Heart left ventricle (tissue), 16 donors: ENCODE measurements at places on chromosomes 5 and 9.

DNA sequence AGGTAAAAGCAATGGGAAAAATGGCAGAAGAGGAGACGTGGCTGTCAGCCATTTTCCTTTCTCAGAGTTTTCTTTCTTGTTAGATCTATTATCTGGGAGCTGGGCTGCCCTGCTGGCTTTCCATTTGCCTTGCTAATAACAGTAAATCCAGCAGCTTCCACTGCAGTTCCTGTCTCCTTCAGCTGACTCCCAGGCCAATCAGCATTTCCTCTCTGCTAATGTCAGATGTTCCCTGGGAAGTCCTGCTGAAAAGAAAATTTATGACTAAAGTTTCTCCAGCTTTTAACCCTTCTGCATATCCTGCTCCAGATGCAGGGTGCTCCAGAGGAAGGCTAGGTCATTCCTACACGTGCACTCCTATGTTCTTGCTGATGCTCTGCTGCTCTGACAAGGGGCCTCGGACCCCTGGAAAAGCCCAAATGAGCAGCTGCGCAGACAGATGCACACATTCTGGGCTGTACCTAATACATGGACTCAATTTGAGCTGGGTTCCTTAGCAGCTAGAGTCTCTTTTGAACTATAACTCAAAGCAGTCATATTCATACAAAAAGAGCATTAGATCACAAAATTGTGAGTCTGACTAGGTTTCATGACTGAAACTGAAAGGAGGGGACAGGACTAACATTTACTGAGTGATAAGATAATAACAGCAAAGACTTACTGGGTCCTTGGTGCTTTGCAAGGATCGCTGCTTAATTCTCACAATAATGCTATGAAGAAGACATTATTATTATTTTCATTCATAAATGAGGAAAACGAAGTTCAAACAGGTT lies 182.2 kb downstream of the MAPKAP1 start:
- peaks cover 16% of the 10 kb centered on the region for H3K4me1 ChIP-seq
- DNase-seq = no peak
- no peak overlapping the region for H3K4me3 ChIP-seq
- H3K27ac ChIP-seq = no peak overlapping the region
- H3K36me3 ChIP-seq = no peaks in the 10 kb centered on the region

DNA sequence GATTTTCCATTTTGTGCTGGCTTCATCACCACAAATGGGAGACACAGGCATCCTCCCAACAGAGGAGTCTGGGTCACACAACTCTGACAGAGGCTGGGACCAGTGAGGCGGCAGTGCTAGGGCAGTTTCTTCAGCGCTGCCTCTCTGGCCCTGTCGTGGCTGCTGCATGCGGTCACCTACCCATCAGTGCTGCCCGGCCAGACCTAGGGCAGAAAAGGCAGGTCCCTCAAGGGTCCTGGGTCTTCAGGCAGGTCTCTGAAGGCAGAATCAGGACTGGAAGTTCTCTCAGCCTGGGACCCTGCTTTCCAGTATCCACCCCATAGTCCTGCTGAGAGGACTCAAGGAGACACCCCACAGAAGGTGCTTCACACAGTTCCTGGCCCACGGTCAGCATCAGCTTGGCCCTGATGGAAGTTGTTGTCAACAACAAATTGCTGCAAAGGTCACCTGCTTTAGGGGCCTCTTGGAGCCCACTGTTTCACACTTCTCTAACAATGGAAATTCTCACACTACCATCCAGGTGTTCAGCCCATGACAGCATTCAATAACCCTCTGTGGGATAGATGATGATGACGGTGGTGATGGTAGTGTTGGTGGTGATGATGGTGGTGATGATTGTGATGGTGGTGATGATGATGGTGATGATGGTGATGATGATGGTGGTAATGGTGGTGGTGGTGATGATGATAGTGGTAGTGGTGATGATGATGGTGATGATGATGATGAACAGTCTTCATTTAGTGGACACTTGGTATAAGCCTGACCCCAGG lies 146.4 kb upstream of the PPP1R26 start:
- no peak overlapping the region for H3K27ac ChIP-seq
- no peaks in the 10 kb centered on the region for H3K4me1 ChIP-seq
- no peak overlapping the region for H3K4me3 ChIP-seq

DNA sequence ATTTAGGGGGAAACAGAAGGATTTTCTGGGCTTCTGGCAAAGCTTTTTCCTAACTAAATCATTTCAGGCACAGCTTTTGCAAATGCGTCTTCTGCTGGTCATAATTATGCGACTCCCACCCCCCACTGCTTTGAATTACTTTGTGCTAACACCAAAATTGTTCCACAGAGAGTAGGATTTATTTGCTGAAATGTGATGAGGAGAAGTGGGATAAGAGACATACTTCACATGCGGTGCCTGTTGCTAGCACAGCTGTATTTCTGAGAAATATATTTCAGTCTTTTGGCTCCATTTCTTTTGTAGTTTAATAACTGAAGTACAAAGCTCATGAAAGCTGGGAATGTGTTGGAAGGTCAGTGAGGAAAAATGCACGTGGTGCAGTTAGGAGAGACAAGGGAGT lies 83.2 kb upstream of the TAS2R1 start:
- DNase-seq = no peak
- no peak overlapping the region for H3K4me3 ChIP-seq
- H3K36me3 ChIP-seq = no peaks in the 10 kb centered on the region
- H3K27ac ChIP-seq = no peak overlapping the region

DNA sequence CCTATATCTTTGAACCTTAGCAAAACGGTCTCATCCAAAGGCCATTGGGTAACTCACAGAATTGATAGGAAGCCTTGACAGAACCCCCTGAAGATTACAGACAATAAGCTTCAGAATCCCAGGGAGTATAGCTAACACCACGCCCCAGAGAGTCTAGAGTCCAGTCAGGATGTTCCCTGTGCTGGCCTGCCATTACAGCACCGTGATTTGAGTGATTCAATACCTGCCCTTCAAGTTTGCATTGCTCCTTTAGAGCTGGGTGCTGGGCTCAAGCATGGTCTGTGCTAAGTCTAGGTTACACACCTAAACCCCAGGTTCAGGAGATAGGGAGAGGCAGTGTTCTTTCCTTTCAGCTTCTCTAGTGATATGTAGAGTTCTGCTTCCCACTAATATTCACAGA lies 90.5 kb downstream of the RASEF start:
- no peaks in the 10 kb centered on the region for H3K36me3 ChIP-seq
- no peak overlapping the region for H3K27ac ChIP-seq
- no peak for DNase-seq

GRCh38 chr5:148843510-148844318 lies 17.3 kb downstream of the ADRB2 start:
- no peaks in the 10 kb centered on the region for H3K36me3 ChIP-seq
- H3K27me3 ChIP-seq = no peaks in the 10 kb centered on the region
- no peak overlapping the region for H3K4me3 ChIP-seq
- peak overlapping the region; percentile 30 for H3K27ac ChIP-seq
- DNase-seq = no peak

DNA sequence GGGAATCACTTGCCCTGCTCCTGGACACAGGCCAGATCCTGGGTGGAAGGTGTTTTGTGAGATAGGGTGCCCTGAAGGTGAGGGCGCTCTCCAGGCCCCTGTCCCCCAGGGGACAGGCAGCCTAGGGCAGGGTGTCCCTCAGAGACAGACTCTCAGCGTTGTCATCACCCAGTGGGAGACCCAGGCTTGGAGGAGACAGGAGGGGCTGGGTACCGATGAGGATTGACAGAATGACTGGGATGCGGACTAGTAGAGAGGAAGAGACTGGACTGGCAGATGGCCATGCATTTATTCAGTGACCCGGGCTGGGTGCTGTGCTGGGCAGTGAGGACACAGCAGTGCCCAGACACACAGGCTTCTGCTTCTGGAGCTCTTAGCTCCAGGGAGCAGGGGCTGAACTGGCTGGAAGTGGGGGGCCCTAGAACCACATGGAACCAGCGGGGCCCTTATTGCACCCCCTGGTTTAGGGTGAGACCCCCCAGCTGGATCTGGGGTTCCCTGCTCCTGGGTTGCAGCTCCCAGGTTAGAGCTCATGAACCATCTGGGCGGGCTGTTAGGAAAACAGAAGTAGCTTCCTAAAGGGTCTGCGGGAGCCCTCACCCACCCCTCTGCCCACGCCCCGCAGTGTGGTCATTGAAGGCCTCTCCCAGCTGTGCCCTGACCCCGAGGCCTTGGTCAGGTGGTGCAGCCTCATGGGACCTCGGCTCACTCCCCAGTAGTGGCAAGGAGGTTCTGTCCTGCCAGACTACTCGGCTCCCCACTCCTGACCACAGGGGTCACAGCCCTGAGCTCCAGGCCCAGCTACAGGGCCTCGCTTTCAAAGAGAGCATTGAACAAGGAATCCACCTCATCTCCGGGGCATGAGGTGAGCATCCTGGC lies 116.7 kb upstream of the LMX1B start:
- H3K4me3 ChIP-seq = no peak overlapping the region
- no peaks in the 10 kb centered on the region for H3K36me3 ChIP-seq
- no peak overlapping the region for H3K27ac ChIP-seq
- no peak for DNase-seq
- no peaks in the 10 kb centered on the region for H3K27me3 ChIP-seq
- peaks cover 20% of the 10 kb centered on the region for H3K4me1 ChIP-seq

GRCh38 chr5:178423901-178424809 lies 166.0 kb downstream of the COL23A1 start:
- DNase-seq = no peak
- no peaks in the 10 kb centered on the region for H3K27me3 ChIP-seq
- no peak overlapping the region for H3K27ac ChIP-seq
- peaks cover 13% of the 10 kb centered on the region for H3K4me1 ChIP-seq
- no peaks in the 10 kb centered on the region for H3K36me3 ChIP-seq

DNA sequence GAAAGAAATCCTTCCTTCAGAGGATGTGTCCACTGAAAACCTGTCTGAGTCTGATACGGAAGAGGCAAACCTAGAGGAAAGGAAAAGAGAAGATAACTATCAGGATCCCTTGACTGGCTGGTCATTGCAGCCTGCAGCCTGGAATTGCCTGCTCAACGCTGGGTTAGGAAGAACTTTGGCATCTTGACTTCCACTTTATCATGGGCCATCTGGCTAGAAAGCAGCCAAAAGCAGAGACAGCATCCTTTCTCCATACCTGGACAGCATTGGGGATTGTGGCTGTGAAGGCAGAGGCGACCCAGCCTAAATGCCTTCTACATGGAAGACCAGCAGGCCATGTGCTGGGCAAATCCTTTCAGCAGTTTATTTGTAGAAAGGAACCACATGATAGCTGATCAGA lies 58.7 kb upstream of the PTPN3 start:
- no peak for DNase-seq
- no peaks in the 10 kb centered on the region for H3K27me3 ChIP-seq
- H3K36me3 ChIP-seq = no peaks in the 10 kb centered on the region
- H3K27ac ChIP-seq = no peak overlapping the region

DNA sequence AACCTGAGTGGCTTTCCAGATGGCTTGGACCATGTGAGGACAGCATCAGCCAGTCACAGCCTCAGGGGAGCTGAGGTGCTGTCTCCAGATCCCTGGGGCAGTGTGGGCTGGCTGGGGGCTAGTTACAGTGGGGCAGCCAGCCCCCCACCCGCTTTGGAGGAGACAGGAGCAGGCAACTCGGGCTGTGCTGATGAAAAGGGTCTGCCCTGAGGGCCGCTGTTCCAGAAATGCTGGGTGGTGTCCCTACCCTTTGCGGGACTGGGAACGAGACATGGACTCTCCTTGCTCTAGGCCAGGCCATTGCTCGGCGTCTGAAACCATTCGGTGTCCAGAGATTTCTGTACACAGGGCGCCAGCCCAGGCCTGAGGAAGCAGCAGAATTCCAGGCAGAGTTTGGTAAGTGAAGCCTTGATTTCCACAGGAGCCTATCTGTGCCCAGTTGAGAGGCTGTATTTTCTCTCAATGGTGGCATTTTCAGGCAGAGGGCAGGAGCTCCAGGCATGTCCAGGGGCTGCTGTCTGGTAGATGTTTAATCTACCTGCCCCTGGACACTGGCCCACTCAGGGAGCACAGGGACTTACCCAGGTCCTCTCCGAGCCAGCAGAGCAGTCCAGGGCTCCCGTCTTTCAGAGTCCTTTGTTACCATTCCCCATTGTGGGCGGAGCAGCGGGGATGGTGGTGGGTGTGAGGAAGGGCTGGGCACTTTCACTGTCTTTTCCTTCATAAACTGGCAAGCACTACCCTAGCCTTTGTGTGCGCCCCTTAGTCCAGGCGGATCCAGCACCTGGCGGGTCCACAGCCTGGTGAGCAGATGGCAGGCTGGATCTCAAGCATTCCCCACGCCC lies 7.2 kb downstream of the GRHPR start:
- DNase-seq = no peak
- no peaks in the 10 kb centered on the region for H3K27me3 ChIP-seq
- H3K4me1 ChIP-seq = peaks cover 14% of the 10 kb centered on the region
- no peak overlapping the region for H3K4me3 ChIP-seq
- no peak overlapping the region for H3K27ac ChIP-seq

- H3K4me1 ChIP-seq = no peaks in the 10 kb centered on the region
- H3K36me3 ChIP-seq = no peaks in the 10 kb centered on the region
- no peaks in the 10 kb centered on the region for H3K27me3 ChIP-seq
- H3K4me3 ChIP-seq = no peak overlapping the region
- no peak for DNase-seq
Measured at GRCh38 chr9:74115976-74116375, 381.2 kb upstream of the RORB start.

DNA sequence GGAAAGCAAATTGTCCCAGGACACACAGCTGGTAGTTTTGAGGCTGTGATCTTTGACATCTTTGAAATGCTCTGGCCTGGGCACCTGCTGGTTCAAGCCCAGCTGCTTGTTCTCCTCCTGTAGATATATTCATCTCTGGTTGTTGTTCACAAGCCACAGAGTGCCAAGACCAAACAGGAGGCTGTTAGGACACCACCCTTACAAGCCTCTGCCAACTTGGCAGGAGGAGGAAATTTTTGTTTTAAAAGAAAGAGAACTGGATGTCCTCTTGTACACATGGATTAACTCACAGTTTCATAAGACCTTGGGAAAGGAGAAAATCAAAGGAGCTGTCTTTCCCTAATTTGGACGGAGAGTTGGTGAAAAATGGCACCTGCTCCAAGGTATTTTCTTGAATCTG lies 8.5 kb upstream of the ZFP62 start:
- no peak overlapping the region for H3K27ac ChIP-seq
- no peaks in the 10 kb centered on the region for H3K36me3 ChIP-seq
- no peak overlapping the region for H3K4me3 ChIP-seq
- no peaks in the 10 kb centered on the region for H3K27me3 ChIP-seq
- DNase-seq = no peak
